ENCODE measurements at places on chromosomes 1 and 21.

- no peak for ATAC-seq
Measured at GRCh38 chr1:115432061-115432460, 94.0 kb upstream of the NGF start.

DNA sequence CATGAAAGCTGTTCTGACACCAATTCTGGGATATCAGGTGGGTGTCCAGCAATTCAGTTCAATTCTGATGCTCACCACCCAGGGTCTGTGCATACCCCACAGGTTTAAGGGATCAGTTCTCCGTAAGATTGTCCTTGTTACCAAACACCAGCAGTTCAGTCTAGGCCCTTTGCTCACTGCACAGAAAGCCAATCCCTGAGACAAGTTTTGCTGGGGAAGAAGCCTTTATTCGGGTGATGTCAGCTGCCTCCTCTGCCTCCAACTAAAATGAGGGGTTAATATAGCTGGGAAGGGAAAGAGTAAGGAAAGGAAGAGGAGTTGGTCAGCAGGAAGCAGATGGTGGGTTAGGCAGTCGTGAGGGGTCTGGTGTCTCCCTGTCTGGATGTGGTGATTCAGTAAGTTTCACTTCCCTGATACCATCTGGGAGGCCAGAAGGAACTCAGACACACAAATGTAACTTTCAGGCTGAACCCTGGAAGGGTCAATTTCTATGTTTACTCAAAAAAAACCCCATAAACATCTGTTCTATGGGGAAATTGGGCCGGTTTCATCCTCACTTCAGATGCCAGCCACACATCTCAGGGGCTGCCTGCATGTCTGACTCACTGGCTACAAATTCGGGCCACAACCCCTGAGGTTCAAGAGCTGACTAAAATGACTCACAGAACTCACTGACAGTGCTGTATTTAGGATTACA is 83.3 kb upstream of the PGBD5 start:
- ATAC-seq: no peak

GRCh38 chr21:42973309-42973990 is 912 bp upstream of the PKNOX1 start:
- no peak for ATAC-seq

- no peak for ATAC-seq
Measured at GRCh38 chr1:158649052-158649451, 37.5 kb downstream of the SPTA1 start.

DNA sequence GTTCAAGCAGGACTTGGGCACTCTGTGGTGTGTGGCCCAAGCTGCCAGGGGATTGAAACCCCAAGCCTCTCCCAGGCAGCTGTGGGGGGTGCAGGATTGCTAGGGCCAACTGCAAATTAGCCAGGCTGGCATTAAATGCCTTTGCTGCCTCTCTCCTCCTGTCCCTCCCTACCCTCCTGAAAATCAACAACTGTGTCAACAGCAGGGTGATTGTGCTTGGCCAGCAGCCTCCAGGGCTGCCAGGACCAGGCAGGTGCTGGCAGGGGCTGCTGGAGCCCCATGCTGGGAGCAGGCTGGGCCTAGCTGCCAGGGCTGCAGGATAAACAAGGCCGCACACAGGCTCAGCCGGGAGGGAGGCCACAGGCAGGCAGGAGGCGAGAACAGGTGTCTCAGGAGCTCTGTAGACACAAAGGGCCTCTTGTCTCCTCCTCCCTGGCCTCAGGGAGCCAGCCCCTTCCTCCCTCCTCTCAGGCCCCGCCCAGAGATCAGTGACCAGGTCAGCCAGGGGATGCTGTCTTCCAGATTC is 11.4 kb downstream of the SOX13 start:
- no peak for ATAC-seq

DNA sequence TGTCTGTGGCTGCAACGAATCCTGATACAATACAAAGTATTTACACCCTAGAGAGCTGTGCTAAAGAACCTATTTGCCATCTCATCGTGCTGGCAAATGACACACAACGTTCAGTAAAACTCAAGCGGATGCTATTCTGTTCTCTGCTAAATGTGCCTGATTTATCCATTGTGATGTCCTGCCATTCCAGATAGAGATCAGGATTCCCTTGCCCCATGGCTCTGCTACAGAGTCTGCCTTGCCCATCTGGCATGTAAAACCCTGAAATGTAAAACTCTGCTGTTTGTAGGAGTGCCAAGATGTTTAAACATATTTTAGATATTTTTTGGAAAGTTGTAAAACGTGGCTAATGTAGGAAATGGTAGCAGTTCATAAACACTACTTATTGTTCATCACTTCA is 20.0 kb upstream of the IGSF5 start:
- no peak for ATAC-seq

DNA sequence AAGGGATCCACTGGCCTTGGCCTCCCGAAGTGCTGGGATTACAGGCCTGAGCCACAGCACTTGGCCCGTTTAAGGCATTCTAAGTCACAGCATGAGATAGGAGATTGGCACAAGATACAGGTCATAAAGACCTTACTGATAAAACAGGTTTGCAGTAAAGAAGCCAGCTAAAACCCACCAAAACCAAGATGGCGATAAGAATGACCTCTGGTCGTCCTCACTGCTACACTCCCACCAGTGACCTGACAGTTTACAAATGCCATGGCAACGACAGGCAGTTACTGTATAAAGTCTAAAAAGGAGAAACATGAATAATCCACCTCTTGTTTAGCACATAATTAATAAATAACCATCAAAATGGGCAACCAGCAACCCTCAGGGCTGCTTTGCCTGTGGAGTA is 33.3 kb upstream of the RCC2 start:
- ATAC-seq: no peak

DNA sequence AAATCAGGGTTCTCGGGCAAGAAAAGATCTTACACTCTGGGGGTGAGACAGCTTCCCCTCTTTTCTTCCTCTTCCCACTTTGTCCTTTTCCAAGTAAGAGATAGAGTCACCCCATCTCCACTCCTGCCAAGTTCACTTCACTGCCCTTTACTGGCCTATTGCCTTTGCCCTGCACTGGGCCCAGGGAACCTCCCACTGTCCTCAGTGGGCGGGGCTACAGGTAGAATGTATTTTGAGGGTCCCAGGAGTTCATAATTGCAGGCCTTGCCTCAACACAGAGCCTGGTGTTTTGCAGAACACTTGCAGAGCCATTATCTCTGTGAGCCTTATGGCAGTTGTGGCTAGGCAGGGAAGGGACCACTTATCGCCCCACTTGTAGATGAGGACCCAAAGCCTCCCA is 3.3 kb downstream of the AMPD2 start:
- ATAC-seq: no peak

- ATAC-seq: no peak
Measured at GRCh38 chr1:95013950-95014574, 58.7 kb downstream of the ALG14 start.

- ATAC-seq: no peak
Measured at GRCh38 chr1:41329662-41330587, 31.3 kb upstream of the FOXO6 start.

DNA sequence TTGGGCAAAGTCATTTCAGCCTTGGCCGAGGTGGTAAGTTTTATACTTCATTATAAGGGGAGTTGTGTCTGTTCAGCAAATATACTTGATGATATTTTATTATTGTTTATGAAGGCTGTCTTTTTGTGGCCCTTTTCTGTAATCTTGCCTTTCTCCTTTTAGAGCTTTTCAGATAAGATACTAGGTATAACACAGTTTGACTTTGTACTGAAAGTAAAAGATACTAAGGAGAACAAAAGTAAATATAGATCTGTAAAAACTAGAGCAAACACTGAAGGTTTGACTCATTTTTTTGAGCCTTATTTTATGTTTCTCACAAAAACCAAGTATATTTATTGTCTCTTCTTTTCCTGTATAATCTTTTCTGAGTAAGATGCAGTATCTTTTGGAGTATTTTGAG is 61.9 kb downstream of the KIF1B start:
- no peak for ATAC-seq

- ATAC-seq: no peak
Measured at GRCh38 chr1:165451691-165452090, 6.8 kb upstream of the RXRG start.

DNA sequence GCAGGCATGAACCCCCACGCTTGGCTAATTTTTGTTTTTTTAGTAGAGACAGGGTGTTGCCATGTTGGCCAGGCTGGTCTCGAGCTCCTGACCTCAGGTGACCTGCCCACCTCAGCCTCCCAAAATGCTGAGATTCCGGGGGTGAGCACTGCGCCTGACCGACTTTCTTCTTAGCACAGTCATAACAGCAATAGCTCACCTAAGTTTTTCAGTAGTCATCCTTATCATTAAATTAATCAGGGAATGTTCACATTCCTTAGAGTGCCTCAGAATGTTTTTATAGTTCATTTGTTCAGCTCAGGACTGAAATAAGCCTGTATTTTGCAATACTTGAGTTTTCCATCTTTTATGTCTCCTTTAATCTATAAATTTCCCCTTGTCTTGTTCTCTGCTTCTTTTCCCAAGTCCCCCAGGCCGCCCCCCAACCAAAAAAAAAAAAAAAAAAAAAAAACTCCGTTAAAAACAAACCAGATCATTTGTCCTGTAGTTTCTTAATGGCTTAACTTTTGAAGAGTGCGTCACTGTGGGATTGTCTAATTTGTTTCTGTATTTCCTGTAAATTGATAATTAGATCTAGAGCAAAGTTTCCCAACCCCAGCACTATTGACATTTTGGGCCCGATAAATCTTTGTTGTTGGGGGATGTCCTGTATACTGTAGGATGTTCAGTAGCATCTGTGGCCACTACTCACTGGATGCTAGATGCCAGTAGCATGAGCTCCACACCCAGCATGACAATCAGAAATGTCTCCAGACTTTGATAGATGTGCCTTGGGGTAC is 120.7 kb downstream of the ITSN1 start:
- ATAC-seq: no peak

GRCh38 chr21:38306433-38307141 is 49.8 kb downstream of the KCNJ15 start:
- no peak for ATAC-seq

DNA sequence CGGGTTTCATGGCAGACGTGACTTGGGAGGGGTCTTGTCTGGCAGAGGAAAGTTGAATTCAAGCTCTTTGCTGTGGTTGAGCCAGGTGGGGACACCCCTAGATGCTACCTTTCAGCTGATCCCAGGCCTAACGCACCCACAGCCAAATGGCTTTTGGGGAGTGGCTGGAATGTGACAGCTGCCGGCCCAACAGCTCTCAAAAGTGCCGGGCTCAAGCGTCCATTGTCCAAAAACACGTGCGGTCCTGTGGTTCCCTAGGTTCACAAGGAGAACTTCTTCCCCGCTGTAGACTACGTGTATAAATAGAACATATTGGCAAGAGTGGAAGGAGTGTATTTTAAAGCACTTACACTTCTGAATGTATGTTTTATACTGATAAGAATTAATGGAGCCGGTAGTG is 87.1 kb upstream of the ARHGEF16 start:
- ATAC-seq: no peak

DNA sequence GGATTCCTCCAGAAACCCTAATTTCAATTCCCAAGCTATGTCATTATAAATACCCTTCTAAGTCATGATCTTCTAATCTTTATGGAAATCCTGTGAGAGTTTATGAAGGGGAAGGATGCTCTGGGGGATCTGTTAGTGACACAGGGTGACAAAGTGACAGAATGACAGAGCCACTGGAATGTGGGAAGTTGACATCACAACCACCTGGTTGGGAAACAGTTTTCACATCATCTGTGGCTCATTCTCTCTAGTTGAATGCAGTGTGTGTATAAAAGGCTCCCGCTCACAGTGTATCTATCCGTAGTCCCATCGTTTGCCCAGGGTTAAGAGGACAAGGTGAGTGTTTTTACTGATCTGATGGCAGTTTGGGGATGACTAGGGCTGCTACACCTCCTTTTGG is at the start of gene LCE7A:
Gene LCE7A (plus strand): TSS at position 301 of the 400 bp plus-strand sequence. CDS start 702 bp downstream, outside the sequence.
- no peak for ATAC-seq

DNA sequence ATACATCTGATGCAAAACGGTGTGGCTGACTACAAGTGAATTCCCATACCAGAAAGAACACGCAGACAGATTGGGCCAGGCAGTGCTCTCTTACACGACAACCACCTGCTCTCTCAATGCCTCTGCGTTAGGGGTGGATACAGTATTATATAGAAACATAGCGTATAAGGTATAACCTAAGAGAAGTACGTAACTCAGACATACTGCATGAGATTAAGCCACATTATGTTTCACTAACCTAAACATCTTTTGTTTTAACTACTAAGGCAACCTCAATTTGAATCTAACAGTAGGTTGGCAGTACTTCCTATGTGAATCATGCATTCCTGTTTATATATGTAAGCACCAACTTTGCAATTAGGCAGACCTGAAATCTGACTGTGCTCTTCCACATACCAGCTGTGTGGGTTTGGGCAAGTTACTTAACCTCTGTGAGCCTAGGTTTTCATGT is 58.1 kb upstream of the COA6 start:
- ATAC-seq: peak; percentile 91

DNA sequence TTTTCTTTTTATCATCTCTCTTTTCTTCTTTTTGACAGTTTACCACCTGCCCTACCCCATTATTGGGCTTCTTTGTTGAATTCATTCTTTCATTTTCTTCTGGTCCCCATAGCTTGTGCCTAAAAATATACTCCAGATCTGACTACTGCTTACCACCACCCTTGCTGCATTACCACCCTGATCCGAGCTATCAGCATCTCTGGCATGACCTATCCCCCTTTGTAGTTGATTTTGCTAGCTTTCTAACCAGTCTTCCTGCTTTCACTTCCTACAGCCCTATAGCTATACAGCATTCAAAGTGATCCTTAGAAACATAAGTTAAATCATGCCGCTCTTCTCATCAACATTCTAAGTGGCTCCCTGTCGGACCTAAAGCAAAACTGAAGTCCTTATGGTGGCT is 59.4 kb upstream of the MPC2 start:
- no peak for ATAC-seq

DNA sequence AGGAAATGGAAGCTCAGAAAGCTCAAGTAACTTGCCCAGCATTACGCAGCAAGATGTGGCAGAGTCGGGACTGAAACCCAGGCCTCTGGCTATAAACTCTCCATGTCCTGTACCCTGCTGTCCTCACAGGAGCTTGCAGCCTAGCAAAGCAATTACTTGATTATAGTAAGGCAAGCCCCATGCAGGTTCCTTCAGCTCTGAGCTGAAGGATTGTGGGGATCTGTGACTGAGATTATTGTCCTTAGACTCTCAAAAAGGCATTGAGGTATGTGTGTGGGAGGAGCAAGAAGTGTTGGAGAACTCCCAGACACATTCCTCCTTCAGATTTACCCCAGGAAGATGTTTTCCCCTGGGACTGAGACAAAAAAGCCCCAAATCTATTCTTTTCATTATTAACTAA is 124.0 kb upstream of the SPATA6 start:
- ATAC-seq: no peak

DNA sequence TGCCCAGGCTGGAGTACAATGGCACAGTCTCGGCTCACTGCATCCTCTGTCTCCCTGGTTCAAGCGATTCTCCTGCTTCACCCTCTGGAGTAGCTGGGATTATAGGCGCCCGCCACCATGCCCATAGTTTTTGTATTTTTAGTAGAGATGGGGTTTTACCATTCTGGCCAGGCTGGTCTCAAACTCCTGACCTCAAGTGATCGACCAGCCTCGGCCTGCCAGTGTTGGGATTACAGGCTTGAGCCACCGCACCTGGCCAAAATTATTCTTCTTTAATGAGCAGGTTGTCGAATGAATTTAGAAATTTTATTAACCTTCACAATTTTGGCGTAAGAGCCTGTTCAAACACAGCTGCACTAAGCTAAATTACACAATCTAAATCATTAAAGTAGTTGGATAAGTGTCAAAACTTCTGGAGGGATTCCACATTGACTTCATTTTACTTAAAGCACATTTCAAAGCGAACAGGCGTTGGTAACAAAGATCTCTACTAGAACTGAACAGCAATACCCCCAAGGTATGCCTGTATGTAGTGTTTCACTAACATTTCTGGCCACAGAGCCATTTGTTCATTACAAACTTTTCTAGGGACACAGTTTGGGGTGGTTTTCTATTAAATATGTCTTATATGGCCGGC is 5.2 kb upstream of the CTH start:
- ATAC-seq: no peak

GRCh38 chr1:159065106-159065505 is 11.5 kb downstream of the AIM2 start:
- ATAC-seq: no peak

Measured in activated CD4-positive, CD25-positive, alpha-beta regulatory T cell treated with anti-CD3 and anti-CD28 coated beads, Interleukin-2, amount 50 U/mL, for 24 hours (primary cell).